ENCODE measurements at places on chromosomes 3 and 15.

DNA sequence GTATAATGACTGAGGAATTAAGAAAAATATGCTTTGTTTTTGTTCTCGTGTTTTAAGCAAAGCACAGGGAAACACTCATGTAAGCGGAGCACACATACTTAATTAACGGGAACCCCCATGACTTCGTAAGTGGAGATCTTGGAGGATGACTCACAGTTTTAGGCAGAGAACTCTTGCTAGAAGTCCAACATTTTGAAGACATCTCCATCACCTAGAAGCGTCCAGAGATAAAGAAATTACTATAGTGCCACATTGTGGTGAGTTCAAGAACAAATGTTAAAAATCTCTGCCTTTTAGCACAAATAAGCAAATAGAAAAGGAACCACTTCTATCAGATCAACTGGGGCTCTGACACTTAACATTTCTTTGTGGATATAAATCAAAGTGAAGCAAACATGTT, 194.1 kb upstream of the ARHGEF26 start:
- DNase-seq = no peak

GRCh38 chr3:169100616-169101015, 562.9 kb downstream of the MECOM start:
- DNase-seq = no peak

- DNase-seq = no peak
Observed at GRCh38 chr3:135991621-135992020, 26.1 kb downstream of the PPP2R3A start.

GRCh38 chr3:119585856-119586570, 6.7 kb downstream of the ADPRH start:
- DNase-seq = peak; percentile 29

- DNase-seq = peak; percentile 50
Observed at GRCh38 chr3:127791221-127791913, 30.9 kb downstream of the MGLL start.

DNA sequence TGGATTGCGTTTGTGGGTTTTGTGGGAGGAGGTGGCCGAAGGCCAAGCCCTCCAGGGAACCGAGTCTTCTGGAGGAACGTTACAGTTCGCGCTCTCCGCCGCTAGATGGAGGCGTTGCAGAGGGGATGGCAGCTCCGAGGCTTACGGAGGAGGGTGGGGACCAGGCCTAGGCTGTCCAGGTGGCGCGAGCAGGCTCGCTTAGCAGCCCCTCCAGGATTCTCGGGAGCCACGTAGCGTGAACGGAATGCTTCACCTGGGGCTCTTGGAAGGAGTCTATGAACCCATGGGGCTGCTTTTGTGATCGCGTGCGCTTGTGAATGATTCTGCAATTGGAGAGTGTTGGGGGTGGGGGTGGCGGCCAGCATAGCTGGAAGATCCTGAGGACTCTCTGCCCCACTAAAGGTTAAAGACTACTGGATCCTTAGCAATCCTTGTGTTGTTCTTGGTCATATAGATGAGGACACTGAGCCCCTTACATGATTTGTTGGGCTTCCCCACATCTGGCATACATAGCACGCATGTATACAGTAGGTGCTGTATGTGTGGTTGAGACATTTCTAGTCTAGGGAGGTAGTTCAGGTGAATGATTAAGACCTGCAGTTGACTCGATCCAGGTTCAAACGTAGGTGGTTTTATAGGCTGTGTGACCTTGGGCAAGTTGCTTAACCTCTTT, 25.7 kb downstream of the FAM3D start:
- DNase-seq = peak; percentile 69

DNA sequence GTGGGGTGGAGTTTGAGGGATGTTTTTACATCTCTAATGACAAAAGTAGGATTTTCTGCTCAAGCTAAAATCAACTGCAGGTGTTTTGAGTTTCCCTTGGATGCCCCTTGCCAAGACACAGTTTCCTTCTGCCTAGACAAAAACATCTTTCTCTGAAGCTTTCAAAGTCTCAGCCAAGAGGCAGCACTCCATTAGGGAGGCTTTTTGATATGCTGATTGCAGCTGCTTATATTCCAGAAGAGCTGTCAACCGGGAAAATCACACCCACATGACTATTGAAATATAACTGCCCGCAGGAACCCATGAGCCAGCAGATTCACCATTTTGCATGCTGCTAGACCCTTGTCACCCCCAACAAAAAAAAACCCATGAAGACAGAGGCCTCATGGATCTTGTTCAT, 27.5 kb upstream of the ZNF148 start:
- DNase-seq = no peak

GRCh38 chr3:74606996-74607395, 7.5 kb downstream of the CNTN3 start:
- no peak for DNase-seq

GRCh38 chr15:59611276-59612260, at the start of gene GCNT3:
GCNT3 (plus strand) TSS chr15:59611783; CDS start chr15:59618239, 6,456 bp downstream.
- DNase-seq = peak; percentile 10

DNA sequence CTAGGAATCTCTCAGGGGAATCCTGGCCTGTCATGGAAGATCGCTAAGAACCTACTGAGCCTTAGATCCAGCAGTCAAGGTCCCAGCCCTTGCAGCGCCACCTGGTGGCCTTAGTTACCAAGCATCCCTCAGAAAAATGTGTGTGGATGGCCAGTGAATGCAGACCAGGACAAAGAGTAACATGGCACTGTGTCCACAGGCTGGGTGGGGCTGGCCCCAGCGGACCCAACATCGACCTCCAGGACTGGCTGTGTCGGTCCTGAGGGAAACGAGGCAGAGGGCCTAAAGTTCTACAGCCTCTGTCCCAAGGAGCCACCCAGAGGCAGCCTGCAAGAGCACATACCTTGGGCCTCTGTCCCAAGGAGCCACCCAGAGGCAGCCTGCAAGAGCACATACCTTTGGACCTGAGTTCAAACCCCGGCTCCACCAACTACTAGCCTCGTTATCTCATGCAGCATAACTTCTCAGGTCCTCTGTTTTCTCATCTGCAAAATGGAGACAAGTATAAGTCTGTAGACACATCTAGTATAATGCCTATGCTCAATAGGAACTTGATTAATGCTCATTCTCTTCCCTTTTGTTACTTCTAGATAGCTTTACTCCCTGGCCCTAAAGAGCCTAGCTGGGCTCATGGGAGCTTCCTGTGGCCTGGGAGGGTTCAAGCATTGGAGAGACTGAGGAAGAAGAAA, 57.5 kb upstream of the HERC1 start:
- DNase-seq = peak; percentile 61

GRCh38 chr15:64993290-64993689, 3.6 kb upstream of the SPG21 start:
- no peak for DNase-seq

DNA sequence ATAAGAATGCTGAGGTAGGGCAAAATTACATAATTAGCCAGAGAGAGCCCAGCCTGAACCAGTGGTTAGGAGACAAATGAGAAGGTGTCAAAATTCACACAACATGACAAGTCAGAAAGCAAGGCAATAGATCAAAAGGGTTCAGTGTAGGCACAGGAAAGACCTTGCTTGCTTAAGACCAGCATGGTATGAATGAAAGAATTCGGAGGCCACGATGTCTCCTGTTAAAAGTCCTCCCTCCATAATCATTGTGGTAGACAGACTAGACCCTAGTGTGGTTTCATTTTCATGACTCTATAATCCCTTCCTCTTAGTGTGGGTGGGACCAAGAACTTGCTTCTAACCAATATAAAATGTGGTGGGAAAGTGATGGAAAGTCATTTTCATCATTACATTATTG, 98.7 kb upstream of the ANKRD28 start:
- no peak for DNase-seq

DNA sequence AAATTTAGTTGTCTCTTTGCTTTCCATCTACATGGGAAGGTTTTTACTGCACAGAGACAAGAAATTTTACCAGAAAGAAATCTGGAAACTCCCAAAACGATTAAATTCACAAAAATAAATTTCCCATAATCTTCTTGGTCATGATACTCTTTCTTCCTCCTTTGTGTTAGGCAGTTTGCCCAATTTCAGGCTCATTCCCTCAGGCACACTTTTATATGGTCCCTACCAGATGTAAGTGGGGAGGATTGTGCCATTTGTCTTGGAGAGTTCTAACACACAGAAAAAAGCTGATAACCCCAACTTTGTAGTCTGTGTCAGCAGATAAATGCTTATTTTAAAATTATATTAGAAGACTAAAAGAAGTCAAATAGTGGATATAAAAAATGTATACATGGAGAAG, 49.1 kb upstream of the CCDC50 start:
- no peak for DNase-seq

Measured in MG63 (cell line).